ENCODE measurements at places on chromosomes 5 and 9.
A peak's percentile ranks its signal among the peaks of the same experiment; 100 is the strongest.

- DNase-seq: no peak
Observed at GRCh38 chr9:118686959-118687358, 682.3 kb downstream of the BRINP1 start.

- no peak for DNase-seq
Observed at GRCh38 chr5:76787237-76787636, 31.6 kb upstream of the F2RL1 start.

- no peak for DNase-seq
Observed at GRCh38 chr5:149674686-149675085, 55.4 kb upstream of the PPARGC1B start.

DNA sequence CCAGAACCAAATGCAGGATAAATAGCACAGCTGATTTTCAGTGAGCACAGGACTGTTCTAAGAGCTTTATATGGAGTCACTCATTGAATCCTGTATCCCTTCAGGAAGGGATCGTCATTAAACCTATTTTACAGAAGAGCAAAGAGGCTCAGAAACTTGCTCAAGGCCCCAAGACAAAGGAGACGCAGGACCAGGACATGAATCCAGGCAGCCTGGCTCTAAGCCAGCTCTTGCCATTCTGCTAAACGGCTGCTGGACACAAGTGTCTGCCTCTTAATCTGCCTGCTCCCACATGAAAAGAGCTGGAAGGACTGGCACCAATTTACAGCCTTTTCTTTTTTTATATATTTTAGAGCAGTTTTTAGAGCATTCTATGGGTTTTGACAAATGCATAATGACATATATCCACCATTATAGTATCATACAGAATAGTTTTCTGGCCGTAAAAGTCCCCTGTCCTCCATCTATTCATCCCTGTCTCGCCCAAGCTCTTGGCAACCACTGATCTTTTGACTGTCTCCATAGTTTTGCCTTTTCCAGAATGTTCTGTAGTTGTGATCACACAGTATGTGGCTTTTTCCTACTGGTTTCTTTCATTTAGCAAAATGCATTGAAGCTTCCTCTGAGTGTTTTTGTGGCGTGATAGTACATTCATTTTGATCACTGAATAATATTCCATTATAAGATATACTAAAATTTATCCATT is 37.5 kb downstream of the RETREG1 start:
- no peak for DNase-seq

DNA sequence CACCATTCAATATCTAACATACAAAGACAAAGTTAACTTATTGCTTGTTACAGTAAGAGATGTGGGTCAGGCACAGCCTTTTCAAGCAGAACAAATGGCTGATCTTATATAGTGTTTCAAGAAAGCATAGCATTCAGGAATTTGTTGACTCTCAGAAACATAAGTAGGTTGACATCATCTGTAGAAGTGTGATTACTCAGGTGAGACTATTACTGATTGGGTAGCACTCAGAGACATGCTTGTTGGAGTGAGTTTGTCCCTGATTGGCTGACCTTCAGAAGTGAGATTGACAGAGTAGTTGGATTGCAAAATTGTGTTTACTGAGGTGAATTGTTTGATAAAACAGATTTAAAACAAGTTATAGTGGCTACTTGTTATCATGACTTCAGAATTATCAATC is 30.7 kb upstream of the TNPO1 start:
- no peak for DNase-seq

DNA sequence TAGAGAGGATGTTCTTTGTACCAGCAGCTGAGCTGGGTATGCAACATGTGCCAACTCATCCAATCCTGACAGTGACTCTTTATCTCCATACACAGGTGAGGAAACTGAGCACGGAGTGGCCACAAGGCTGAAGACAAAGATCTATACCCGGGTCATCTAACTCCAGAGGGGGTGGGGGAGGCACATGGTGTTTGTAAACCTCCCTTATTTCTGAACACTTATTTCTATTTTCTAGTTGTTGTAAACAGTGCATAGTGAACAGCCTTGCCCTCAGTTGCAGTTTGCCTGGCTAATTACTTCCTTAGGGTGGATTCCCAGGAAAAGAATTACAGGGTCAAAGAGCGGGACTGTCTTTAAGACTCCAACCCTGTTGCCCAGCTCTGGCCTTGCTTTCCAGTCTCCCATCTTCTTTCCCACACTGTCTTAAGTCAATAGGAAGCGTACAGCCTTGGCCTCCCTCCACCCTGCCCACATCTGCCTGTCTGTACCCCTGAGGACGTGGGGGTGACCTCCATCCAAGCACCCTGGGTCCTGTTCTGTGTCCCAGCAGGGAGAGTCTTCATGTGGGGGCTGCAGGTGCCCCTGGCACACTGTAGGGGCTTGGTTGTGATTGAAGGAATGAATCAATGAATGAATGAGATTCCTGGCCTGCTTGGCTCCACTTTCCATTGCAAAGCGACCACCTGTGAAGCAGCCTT is 13.2 kb upstream of the FIBCD1 start:
- DNase-seq: no peak

GRCh38 chr9:114096041-114096511 is 3.0 kb downstream of the KIF12 start:
- DNase-seq: no peak

DNA sequence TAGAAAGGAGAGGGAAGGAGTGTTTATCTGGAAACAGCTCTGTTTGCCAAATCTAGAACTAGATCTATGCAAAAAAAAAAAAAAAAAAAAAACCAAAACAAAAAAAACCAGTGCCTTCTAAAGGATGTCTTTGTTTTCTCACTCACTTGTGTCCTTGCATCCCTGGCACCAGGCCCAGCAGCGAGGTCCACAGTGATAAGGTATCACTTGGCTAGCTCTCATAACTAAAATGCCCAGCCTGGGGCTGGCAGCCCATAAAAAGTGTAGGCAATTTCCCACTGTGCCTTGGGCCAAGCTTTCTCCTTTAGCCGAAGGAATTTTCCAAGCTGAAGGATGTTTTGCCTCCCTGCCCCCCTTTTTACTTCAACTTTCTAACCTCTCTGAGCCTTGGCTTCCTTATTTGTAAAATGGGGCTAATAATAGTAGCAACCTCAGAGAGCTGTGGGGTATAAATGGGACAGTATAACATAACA is 20.8 kb downstream of the RGS3 start:
- no peak for DNase-seq

GRCh38 chr9:16398691-16399090 is 471.8 kb downstream of the BNC2 start:
- no peak for DNase-seq

DNA sequence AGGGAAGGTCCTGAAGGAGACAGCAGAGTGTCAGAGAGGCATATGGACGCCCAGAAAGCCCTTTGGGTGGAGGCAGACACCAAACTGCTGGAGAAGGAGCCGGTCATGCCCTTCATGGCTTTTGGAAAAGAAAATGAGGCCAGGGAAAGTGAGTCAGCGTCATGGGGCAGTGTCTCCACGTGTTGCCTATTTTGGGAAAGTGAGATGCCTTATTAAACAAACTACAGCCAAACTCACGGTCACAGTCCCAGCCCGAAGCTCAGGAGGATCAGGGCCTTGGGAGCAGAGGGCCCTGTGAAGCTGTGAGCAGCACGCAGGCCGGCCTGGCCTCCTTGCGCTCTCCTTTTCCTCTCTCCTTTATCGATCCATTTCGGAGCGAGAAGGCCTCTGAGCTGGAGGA is 25.0 kb downstream of the RGS3 start:
- no peak for DNase-seq

GRCh38 chr5:16593013-16593412 is 23.8 kb downstream of the RETREG1 start:
- no peak for DNase-seq

GRCh38 chr5:59785676-59786333 is 107.7 kb downstream of the PDE4D start:
- no peak for DNase-seq

- no peak for DNase-seq
Observed at GRCh38 chr9:38380872-38381534, 11.5 kb upstream of the ALDH1B1 start.

GRCh38 chr5:140116716-140117115 is 2.8 kb downstream of the PURA start:
- DNase-seq: no peak

DNA sequence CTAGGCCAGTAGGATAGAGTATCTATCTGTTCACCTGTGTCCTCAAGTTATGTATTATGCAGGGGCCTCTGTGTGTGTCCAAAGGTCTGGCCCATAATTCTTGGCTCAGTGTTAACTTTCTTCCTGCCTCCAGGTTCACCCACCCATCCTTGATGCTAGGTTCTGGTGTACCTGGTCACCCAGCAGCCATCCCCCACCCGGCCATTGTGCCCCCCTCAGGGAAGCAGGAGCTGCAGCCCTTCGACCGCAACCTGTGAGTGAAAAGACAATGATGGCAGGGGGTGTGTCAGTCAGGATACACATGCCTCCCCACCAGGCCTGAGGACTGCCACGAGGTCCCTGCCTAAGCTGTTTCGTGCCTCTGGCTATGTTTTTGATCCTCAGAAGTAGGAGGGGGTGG is 27.6 kb downstream of the TCF7 start:
- DNase-seq: no peak

GRCh38 chr5:64854855-64855254 is 86.1 kb downstream of the CWC27 start:
- DNase-seq: no peak

GRCh38 chr5:4243479-4244264 is 648.0 kb downstream of the IRX1 start:
- no peak for DNase-seq

DNA sequence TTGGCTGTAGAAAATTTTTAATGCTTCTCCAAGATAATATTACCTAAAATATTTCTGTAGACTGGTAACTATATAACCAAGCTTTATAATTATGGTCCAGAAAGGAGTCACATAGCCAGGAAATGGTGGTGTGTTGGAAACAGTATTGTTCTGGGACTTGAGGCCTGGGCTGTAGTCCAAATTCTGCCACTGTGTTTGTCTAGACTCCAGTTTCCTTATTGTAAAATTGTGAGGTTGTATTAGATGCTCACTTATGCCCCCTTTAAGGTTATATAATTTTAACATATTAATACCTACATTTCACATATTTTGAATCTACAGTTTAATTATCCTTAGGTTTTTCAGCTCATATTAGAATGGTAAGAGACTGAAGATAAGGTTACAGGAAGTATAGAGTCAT is 42.4 kb downstream of the STX17 start:
- DNase-seq: no peak

GRCh38 chr5:135608361-135608760 is 29.6 kb upstream of the CXCL14 start:
- no peak for DNase-seq

DNA sequence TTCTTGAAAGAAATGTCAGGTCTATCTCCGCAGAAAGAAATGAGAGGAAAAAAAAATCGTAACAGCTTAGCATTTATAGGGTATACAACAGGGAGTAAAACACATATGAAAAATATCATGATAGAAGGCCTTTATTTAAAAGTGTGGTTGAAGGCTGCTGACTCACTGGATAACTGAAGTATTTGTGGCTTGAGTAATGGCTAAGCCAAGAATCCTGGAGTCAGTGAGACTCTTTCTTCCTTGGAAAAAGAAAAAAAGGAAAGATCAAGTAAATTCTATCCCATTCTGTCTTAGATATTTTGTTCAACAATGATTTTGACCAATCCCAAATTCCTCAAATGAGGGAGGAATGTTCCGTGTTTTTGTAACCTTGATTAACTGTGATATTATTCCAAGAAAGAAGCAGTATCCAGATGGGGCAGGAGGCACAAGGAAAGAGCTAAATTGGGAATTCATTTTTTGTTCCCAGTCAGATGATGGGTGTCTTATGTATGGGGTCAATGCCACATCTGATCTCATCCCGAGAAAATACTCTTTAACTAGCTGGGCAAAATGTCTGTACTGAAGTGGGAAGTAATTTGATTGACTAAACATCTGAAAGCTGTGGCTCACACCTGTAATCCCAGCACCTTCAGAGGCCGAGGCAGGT is 64.3 kb upstream of the MYO10 start:
- no peak for DNase-seq

- DNase-seq: no peak
Observed at GRCh38 chr5:147223948-147224791, 10.7 kb upstream of the STK32A start.

GRCh38 chr9:111027798-111028197 is 10.5 kb downstream of the LPAR1 start:
- no peak for DNase-seq

- DNase-seq: peak; percentile 55
Observed at GRCh38 chr5:172283020-172283861, at the start of gene UBTD2. Gene UBTD2, minus strand, starts transcription at chr5:172283764. Its CDS starts 99 bp downstream, at chr5:172283665.

GRCh38 chr9:4781408-4781807 is 11.3 kb upstream of the RCL1 start:
- DNase-seq: no peak

DNA sequence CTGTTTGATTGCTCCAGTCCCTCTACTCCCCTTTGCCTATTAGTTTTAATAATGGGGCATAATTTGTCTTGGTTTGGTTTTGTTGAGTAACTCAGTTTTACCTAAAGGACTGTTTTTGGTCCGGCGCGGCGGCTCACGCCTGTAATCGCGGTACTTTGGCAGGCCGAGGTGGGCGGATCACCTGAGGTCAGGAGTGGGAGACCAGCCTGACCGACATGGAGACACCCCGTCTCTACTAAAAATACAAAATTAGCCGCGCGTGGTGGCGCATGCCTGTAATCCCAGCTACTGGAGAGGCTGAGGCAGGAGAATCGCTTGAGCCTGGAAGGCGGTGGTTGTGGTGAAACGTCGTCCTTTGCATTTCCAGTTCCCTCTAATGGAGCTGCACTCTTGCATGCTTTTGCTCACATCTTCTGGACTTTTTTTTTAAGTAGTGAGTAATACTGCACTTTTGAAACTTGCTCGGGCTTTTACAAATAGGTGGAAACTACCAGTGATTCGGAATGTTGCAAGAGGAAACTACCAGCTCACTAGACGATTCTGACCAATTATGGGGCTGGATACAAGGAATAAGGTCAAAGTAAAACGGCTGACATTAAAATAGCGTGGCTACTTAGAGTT is 721 bp upstream of the MAML1 start:
- no peak for DNase-seq

GRCh38 chr9:114905170-114905940 is 25.0 kb downstream of the TNFSF8 start:
- no peak for DNase-seq

DNA sequence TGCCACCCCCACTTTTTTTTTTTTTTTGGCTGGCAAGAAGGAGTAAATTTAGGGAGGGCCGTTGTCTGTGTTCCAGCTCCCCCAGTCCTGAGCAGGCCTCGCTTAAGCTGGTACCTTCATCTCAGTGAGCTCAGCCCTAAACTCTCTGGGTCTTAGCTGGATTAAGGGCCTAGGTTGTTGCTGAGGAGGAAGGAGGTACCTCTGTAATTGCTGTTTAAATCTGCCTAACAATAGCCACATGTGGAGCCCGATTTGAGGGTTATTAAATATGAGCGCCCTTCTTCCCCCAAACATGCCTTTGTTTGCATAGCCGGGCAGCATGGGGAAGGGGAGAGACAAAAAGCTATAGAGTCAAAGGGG is 179.0 kb upstream of the PITX1 start:
- DNase-seq: no peak

GRCh38 chr5:73119451-73120157 is 771 bp upstream of the TMEM171 start:
- no peak for DNase-seq

- DNase-seq: no peak
Observed at GRCh38 chr9:137127301-137128157, 11.4 kb upstream of the GRIN1 start.
